Activated CD4-positive, alpha-beta T cell treated with anti-CD3 and anti-CD28 coated beads, Interleukin-2, amount 50 U/mL, for 24 hours (primary cell): ENCODE measurements at places on chromosomes 7 and 10.
A peak's percentile ranks its signal among the peaks of the same experiment; 100 is the strongest.

DNA sequence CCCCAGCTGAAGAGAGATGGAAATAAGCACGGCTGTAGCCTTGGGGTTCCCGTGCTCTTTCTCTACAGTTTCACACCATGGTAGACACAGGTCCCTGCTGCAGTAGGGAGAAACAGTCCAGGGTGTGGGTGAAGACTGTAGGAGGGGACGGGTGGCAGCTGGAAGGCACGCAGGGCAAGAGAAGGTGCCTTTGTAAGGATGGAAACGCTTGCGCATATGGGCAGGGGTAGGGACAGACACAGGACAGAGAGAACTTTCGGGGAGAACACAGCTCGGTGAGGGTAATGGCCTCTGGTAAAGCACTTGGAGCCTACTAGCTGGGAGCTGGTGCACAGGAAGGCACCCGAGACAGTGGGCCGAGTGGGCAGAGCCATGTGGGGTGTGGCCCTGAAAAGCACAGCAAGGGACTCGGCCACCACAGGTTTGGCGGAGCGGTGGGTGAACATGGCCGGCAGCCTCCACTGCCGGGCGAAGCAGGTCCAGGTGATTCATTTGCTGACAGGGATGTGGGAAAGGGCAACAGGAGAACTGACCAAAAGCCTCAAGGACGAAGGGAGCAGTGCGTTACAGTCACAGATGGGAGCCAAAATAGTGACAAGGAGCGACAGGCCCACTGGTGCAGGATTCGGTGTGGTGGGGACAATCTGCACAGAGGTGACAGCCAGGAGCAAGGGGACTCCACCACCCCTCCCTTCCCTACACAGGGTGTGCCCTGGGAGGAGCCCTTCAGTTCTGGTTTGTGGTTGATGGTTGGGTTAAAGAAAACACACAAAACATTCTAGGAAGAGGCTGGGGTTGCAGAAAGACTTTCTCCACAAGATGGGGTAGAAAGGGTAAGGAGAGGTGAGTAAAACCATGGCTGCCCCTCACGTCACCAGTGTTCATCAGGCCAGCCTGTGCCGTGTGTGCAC is 97.1 kb downstream of the VOPP1 start:
- no peak for DNase-seq

DNA sequence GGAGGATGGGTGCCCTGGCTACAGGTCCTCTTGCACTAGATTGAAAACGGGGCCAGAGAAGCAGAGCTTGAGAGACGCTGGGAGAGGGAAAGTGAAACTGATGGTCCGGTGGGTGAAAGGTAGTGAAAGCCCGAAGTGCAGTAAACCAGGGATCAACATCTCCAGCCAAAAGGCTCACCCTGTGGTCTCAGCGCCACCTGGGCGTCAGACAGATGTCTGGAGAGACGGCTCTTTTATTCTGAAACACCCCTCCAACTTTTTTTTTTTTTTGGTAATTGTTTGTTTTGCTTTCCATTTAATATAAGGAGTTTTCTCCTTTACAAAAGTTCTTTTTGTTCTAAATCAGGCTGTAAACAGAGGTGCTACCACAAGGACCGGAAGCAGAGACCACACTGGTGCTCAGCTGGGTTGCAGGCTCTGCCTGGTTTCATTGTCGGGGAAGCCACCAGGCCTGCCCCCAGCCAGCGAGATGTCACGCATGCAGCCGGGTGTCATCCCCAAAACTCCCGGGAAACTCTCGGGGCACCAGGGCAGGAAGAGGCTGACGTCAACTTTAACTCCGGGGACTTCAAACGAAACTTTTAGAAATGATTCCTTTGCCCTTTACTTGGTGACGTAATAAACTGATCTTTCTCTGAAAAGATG is 11.2 kb downstream of the IL2RA start:
- peak; percentile 95 for DNase-seq

DNA sequence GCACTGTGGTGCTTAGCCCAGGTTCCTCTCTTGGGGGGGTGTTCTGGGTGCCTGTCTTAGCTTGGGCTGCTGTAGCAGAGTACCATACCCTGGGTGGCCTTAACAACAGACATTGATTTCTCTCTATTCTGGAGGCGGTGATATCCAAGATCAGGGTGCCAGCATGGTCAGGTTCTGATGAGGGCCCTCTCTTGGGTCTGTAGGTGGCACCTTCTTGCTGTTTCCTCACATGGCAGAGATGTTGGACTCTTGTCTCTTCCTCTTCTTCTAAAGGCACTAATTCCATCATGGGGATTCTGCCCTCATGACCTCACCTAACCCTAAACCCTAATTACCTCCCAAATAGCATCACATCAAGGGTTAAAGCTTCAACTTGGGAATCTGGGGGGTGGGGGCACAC is 19.9 kb upstream of the CRHR2 start:
- no peak for DNase-seq

DNA sequence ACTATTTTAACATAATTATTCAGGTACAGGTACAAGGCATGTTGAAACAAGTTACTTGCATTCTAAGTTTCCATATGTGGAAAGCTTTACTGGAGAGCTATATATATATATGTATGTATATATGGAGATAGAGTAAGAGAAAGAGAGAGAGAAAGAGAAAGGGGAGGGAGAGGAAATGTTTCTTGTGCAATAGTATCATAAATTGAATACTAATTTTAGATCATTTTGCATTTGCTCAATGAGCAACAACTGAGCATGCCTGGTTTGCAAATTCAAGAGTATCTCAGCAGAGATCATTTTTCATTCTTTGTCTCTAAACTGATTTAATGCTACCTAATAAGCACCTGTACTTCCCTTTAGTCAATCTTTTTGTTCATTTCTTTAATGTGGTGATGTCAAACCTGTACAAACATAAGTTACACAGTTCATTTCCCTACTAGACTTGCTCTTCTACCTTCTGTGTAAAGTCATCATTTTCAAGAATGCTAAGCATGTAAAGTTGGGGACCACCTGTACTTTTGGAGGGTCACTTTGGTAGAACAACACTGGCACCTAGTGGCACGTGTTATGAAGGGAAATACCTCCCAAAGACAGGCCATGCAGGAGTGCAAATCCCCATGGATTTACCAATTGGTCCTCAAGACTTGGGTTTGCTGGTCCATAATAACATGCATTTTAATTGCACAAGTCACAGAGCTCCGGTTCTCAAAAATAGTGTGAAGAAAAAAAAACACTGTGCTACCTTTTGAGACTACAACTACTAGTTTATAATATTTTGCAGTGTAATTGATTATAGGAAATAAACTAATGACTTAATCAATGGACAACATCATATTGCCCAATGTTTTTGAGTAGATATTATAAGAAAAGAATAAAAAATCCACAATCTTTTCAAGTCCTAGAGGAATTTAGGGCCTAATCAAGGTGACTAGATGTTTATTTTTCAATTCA is 431.2 kb upstream of the IGFBP3 start:
- DNase-seq = no peak

GRCh38 chr10:45243261-45243660 is 72.1 kb downstream of the OR13A1 start:
- DNase-seq = no peak

DNA sequence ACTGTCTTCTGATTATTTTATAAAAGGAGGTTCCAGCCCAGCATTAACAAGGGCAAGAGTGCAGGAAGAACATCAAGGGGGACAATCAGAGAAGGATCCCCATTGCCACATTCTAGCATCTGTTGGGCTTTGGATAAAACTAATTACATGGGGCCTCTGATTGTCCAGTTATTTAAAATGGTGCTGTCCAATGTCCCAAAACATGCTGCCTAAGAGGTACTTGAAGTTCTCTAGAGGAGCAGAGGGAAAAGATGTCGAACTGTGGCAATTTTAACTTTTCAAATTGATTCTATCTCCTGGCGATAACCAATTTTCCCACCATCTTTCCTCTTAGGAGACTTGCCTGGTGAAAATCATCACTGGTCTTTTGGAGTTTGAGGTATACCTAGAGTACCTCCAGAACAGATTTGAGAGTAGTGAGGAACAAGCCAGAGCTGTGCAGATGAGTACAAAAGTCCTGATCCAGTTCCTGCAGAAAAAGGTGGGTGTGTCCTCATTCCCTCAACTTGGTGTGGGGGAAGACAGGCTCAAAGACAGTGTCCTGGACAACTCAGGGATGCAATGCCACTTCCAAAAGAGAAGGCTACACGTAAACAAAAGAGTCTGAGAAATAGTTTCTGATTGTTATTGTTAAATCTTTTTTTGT is 2.3 kb downstream of the IL6 start:
- no peak for DNase-seq
